ENCODE measurements at places on chromosomes 5 and 9.

- DNase-seq, result no peak
Measured at GRCh38 chr9:28234133-28234893, 661.0 kb upstream of the C9orf72 start.

- no peak for DNase-seq
Measured at GRCh38 chr5:141941779-141942178, 16.2 kb downstream of the PCDH12 start.

- DNase-seq, result no peak
Measured at GRCh38 chr5:174189654-174190541, 144.4 kb downstream of the NSG2 start.

- DNase-seq, result no peak
Measured at GRCh38 chr9:126664900-126665643, 51.3 kb downstream of the LMX1B start.

All from spinal cord (tissue), 10 donors.